NCI-H1092 (cell line): ENCODE measurements at places on chromosomes 11 and 22.

DNA sequence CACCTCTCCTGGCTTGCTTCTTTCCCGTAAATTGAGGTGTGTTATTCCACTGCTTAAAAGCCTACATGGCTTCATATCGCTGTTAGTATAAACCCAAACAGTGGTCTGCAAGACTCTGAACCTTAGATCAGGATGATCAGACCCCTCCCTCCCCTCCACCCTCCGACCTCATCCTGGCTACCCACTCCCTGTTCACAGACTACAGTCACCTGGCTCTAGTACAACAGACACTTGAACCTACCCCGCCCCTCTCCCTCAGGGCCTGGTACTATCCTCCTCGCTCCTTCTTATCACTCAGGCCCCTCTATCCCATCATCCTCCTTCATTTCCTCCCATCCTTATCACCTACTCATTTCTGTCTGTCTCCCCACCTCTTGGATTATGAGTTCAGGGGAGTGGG, 20.1 kb downstream of the PTPRJ start:
- no peak for DNase-seq

DNA sequence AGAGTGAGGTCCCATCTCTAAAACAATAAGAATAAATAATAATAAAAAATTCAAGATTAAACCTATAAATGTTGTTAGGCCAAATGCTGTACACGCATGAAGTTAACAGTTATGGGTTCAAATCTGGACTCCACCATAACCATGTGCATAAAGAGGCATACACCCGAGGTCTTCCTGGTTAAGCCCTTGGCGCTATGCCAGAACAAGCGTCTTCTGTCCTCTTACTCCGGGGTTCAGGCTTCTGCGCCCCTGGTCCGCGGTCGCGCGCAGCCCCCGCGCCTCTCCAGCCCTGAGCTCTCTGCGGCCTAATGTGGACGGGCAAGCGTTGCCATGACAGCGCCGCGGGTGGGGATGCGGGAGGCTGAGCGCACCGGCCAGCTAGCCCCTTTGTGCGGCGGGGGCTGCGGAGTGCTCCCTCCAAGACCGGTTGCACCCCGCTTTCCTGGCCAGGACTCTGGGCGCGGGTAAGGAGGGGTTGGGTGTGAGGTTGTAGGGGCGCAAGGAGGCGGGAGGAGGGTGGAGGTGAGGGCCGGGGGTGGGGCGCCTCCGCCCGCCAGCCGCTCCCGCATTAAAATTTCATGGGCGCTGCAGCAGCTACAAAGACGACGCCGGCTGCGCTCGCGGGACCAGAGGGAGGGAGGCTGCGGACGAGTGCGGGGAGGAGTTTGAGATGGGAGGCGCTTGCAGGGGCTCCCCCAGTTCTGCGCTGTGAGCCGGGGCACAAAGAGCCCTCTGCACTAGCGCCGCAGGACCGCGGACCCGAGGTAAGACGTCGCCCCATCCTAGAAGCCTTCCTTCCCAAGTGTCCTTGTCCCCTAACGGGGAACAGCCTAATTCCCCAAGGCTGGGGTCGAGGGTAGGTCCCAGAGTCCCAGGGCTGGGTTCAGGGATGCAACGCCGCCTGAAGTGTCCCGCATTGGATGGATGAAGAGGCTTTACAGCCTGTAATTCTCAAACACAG, at the start of gene MIAT:
Gene MIAT (plus strand): TSS at position 698 of the 961 bp plus-strand sequence.
- peak; percentile 61 for DNase-seq

DNA sequence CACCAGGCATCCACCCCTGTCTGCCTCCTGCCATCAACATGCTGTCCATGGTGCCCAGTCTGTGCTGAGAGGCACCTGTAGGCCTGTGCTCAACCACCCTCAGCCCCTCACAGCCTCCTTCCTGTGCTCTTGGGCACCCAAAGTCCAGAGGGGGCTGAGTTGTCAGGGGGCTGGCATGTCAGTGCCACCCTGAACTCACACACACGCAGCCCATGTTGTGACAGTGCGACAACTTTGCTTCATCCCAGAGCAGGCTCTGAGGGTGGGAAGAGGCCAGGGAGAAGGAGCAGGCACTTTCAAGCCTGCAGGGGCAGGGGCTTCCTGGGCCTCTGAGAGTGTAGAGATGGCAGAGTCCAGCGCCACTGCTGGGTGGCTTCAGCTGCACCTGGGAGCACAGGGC, 491.0 kb downstream of the TMEM135 start:
- no peak for DNase-seq

DNA sequence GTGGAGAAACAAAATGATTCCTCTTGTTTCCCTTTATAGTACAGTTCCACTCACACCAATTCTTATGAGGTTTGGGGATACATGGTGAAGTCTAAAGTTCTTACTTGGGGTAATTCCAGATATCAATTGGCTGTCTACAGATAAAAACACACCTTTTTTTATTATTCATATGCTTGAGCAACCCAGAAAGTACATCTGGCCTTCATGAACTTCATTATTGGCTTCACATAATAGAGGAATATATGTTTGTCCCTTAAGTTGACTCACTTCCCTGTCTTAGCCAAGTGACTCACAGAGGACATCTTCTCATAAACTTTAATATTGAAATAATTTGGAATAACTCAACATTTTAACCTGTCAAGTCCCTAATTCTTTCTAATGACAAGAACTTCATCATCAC, 36.3 kb upstream of the SOX6 start:
- DNase-seq: no peak

GRCh38 chr22:20206709-20207215, 55.9 kb upstream of the CCDC188 start:
- no peak for DNase-seq

GRCh38 chr11:75380716-75381420, 18.4 kb upstream of the RPS3 start:
- DNase-seq: no peak

GRCh38 chr11:96126917-96127595, 203.1 kb upstream of the MTMR2 start:
- no peak for DNase-seq

DNA sequence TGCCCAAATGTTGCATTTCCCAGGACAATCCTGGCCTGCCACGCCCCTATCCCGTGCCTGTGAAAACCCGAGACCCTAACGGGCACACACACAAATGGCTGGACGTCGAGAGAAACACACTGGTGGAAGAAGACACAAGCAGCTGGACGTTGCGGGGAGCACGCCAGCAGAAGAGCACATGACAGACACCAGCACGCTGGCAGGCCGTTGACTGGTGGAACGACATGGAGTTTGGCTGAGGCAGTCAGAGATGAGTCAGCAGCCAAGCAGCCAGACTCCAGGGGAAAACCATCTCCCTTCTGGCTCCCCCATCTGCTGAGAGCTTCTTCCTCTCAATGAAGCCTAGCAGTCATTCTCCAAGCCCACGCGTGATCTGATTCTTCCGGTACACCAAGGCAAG, 606.7 kb upstream of the LRRC4C start:
- no peak for DNase-seq

DNA sequence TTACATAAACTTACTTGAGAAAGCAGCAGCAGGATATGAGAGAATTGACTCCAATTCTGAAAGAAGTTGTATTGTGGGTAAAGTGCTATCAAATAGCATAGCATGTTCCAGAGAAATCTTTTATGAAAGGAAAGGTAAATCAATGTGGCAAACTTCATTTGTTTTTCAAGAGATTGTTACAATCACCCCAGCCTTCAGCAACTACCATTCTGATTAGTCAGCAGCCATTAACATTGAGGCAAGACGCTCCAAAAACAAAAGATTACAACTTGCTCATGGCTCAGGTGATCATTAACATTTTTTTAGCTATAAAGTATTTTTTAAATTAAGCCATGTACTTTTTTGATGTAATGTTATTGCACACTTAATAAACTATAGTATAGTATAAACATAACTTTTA, 357.2 kb downstream of the TMEM135 start:
- no peak for DNase-seq

DNA sequence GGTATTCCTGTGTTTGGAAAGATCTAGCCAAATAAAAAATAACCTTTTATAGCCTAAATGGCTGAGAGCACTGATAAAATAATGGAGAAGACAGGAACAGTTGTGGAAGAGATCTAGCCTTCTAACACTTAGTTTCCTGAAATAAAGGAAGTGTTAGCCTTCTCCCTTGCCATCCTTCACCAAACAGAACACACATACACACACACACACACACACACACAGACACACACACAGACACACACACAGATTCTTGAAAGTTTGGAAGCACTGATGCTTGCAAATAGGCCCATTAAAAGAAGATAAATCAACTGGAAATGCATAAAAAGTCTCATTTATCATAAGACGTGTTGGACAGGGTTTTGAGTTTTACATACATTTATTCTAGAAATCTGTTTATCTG, 37.5 kb downstream of the KIRREL3 start:
- no peak for DNase-seq

- DNase-seq: no peak
Observed at GRCh38 chr11:69075421-69076128, 26.8 kb downstream of the TPCN2 start.

DNA sequence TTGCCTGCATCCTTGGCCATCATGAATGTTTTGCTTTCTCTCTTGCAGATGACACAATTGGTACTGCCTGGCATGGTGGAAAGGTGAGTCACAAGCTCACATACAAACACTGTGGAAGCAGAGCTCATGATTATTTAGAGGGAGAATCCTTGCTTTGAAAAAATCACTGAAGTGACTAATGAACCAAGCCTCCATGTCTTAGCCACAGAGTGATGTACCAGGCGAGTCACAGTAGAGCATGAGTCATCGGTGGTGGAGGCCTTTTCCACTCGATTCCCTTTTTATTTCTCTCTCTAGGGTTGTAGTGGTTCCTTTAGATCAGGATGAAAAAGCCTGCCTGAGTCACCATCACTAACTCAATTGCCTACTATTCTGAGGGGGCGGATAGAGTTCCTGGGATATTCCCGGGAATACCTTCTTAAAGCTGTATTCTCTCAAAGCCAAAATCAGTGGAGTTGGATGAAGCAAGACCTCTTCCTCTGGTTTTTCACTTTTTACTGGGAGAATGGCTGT, 49.6 kb upstream of the ALKBH3 start:
- no peak for DNase-seq

GRCh38 chr11:44474702-44475101, 90.8 kb upstream of the CD82 start:
- no peak for DNase-seq

DNA sequence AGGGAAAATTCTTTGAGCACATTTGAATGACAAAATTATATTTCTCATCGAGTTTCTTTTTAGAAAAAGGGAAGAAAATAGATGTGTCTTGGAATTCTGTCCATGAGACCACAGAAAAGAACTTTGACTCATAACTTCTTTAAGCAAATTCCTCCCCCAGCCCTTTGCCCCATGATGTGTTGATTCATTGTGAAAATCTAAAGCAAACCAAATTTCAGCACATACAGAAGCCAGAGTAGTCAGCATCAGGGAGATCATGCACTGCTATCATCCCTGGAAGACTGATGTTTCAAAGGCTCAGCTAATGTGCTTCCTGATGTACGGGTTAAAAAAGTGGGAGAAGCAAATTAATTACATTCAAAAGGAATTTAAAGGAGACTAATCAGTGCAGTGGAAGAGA, 159.7 kb downstream of the FAT3 start:
- DNase-seq: no peak

GRCh38 chr11:121235057-121235456, 57.5 kb upstream of the SC5D start:
- no peak for DNase-seq

GRCh38 chr11:47860536-47860935, 12.4 kb upstream of the NUP160 start:
- DNase-seq: no peak

DNA sequence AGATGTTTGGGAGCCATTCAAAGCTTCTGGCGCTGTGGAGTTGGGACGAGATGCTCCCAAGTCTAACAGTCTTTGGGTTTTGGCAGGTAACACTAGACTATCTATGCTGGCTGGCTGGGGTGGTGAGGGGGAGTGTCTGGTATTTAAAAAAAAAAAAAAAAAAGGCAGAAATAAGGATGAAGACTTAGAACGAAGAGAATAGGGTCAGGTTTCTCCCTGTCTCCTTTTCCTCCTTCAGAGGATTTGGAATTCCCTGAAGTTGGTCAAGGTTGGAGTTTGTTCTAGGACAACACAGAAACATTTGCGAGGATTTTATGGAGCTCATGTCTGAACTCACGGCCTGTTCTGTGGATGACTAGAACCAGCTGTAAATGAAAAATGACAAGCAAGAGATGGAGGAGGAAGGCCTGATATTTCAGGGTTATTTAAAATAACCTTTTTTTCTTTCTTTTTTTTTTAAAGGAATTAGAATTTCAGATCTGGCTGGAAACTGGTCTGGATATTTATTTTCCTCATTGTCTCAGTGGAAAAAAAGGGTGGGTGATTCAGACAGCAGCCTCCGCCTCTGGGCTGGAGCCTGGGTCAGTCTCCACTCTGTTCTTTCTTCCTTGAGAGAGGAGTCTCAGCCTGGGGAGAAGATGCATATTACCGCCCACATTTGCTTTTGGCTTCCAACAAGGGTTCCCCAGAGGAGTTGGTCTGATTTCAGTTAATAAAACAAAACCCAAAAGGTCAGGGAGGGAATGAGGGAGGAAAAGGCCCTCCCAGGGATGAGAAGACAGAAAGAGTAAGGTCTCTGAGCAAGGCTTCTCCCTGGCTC, 80.1 kb downstream of the USP35 start:
- no peak for DNase-seq

DNA sequence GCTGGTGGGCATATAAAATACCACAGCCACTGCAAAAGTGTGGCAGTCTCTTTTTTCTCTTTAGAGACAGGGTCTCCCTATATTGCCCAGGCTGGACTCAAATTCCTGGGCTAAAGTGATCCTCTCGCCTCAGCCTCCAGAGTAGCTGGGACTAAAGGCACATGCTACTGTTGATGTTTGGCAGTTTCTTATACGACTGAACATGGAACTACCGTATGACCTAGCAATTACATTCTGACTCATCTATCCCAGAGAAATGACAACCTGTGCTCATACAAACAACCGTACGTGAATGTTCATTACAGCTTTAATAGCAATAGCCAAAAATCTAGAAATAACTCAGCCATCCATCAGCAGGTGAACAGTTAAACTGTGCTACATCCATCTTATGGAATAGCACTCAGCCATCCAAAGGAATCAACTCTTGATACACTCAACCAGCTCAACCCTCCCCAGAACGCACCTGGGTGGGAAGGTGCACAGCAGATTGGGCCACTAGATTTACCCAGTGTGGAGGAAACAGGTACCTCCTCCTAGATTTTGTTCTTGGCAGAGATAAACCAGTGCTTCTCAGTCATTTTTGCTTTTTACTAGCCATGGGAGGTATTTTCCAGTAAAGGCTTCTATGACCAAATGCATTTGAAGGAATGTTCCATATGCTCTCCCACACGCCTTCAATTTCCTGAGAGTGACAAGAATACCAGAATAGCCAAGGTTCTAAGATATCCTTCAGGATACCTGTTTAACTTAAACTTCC, 130.5 kb downstream of the MED15 start:
- no peak for DNase-seq

GRCh38 chr11:122661182-122661945, 5.8 kb downstream of the UBASH3B start:
- DNase-seq: peak; percentile 96

- no peak for DNase-seq
Observed at GRCh38 chr11:62421996-62422395, 3.2 kb downstream of the SCGB1A1 start.

DNA sequence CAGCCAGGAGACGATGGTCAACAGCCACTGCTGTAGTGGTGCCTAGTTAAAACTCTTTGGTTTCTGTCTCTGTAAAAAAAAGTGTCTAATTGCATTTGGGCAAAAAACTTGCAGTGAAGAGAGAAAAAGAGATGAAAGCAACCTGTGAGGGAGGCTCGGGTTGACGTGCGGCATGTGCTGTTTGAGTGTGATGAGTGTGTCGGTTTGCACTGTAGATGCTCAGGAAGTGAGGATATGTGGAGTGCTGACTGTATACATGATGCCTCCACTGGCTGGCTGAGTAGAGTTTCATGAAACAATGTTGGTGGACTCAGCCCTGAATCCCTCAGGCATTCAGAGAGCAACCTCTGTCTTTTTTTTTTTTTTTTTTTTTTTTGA, 4.3 kb upstream of the DGCR6L start:
- no peak for DNase-seq
